Bone marrow (tissue), 2 donors: ENCODE measurements at places on chromosomes 3 and 15.

GRCh38 chr3:187662848-187663409 is 7.3 kb downstream of the SST start:
- no peak for DNase-seq

DNA sequence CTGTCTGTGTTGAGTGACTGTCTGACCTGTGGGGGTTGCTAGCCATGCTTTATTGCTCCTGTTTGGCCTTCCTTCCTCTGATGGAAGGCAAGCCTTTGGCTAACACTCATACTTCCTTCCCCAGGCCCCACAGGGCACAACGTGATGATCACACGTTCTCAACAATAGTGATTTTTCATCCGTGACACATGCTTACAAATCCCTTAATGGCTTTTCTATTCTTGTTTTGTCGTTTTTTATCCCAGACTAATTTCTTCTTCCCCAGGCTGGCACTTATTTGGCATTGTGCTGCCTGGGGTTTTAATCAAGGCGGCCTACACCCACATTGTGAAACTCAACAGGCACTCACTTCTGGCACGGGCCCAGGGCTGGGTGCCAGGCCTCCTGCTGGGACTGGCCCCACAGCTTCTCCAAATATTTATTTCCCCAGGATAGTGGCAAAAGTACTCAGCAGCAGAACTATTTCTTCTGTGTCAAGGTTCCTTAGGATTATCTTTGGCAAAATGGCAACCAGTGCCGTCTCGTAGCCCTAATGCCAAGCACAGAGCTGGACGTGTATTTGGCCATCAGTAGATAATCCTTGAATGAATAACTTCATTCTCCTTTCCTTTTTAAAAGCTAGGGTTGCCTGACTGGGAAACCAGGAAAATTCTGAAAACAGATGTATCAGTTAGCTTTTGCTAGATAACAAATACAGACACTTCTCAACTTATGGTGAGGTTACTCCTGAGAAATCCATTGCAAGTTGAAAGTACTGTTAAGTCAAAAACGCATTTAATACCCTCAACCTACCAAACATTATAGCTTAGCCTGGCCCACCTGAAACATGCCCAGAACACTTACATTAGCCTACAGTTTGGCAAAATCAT is 30.6 kb downstream of the CMTM7 start:
- DNase-seq: peak; percentile 14

DNA sequence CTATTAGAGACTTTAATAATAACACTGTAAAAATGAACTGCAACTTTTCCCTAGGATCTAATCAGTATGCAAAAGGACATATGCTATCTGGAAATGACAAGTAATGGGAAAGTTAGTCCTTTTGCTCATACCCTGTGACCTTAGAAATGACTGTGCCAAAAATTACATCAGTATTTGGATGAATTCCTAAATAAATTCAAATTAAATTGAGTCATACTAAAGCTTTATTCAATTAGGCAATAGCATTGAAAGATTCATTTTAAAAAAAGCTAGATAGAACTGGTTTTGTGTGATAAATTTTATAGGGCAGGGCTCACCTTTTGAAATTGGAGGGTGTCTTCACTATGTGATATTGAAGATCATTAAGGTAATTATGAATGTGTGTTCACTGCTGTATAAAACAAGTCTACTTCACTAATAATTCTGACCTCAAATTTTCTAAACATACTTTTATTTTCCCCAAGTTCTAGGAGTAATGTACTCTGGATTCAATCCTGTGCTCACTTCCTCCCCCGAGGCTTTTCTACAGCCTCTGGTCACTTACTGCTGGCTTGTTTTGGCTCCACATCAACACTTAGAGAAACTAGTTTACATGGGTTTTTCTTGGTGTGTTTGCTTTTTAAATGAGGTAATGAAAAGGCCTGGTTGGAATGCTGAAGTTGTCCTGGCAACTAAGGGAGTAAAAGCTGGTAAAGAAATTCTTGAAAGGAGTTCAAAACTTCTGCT is 44.4 kb upstream of the SPTSSB start:
- no peak for DNase-seq

GRCh38 chr3:64638981-64639481 is 48.8 kb downstream of the ADAMTS9 start:
- DNase-seq: no peak

DNA sequence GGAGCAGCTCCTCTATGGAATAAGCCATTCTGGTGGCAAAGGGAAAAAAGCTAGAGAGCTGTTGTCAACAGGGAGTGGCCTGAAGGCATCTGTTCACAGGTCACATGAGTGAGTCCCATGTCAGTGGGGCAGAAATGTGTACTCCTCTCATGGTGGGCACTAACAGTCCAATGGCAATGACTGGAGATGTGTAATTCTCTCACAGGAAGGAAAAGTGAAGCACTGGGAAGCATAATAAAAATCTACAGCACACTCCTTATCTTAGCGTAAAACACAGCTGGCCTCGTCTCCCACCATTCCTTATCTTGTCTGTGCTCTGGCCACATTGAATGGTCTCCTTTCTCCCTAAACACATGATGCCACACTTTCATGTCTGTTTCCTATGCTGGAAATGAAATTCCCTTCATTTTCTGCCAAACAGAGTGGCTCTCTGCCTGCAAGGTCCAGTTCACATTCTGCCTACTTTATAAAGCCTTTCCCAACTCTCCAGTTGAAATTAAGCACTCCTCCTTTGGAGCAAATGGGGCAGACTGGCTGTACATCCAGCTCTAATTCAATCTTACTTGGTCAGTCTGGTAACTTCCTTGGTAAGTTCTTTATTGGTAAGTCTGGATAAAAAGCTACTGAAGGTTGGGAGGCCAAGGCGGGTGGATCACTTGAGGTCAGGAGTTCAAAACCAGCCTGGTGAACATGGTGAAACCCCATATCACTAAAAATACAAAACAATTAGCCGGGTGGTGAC is 139.8 kb downstream of the RPL22L1 start:
- DNase-seq: no peak

GRCh38 chr3:55607175-55607574 is 120.1 kb upstream of the WNT5A start:
- no peak for DNase-seq

DNA sequence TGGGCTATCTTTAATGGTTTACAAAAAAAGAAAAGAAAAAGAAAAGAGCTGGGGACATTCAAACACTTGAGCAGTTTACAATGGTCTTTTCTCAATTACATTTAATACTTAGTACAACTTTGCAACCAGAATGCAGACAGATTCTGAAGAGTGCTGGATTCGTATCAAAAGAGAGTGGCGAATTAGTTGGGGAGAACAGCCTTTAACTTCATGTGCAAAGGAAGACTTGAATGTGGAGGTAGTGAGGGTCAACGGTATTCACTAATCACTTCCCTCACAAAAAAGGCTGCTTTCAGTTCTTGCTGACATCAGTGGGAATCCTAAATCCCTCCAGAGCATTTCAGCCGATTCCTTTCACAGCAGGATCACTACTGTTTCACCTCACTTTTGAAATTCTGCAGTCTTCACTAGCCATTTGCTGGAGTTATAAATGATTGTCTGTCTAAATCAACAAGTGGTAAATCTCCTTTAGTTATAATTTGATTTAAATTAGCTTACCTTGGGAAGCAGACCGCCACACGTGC is 323.0 kb upstream of the SEMA6D start:
- DNase-seq: no peak

DNA sequence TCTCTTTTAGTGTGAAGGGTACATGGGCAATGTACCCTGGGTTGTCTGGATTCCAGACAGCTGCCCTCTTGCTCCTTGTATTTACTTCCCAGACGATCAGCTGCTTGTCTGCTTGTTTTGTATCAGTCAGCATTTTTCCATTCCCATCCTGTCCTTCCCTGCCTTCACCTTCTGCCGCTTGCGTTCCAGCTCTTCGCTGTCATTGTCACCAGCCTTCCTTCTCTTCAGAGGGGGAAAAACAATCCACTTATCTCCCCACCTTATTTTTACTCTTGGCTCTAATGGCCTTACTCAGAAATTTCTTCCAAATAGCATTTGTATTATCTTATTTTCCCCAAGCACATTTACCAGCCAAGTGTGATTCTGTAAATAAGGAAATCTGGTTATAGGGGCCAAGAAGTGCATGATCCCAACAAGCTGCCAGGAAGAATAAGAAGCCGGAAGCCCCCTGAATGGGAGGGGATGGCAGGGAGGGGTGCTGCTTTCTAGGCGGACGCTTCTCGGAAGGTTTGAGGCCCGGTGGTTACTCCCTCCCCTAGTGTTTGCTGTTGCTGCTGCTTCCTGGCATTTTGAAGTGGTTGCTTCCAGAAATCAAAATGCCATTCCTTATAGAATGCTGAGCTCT is 497.6 kb downstream of the NTRK3 start:
- no peak for DNase-seq

GRCh38 chr15:71294911-71295602 is 179.8 kb downstream of the THSD4 start:
- no peak for DNase-seq

GRCh38 chr15:99140590-99140989 is 35.7 kb downstream of the SYNM start:
- no peak for DNase-seq

- no peak for DNase-seq
Measured at GRCh38 chr3:60760145-60760544, 491.1 kb downstream of the FHIT start.

DNA sequence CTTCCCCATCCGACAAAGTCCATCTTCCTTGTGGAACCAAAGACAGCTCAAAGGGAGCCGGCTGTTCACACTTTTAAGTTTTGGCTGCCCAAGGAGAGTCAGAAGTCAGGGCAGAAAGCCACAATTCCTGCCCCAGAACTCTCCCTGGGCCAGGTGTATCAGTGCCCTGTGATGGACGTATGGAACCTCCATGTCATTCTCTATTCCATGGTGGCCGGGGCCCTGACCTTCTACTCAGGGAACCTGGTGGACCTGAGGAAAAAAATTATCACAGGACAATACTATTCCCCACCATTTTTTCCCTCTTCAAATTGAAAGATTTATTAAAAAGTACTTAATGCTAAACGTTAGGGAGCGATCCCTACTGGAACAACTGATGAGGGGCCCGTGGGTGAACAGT is 66.6 kb downstream of the HMCES start:
- DNase-seq: no peak

DNA sequence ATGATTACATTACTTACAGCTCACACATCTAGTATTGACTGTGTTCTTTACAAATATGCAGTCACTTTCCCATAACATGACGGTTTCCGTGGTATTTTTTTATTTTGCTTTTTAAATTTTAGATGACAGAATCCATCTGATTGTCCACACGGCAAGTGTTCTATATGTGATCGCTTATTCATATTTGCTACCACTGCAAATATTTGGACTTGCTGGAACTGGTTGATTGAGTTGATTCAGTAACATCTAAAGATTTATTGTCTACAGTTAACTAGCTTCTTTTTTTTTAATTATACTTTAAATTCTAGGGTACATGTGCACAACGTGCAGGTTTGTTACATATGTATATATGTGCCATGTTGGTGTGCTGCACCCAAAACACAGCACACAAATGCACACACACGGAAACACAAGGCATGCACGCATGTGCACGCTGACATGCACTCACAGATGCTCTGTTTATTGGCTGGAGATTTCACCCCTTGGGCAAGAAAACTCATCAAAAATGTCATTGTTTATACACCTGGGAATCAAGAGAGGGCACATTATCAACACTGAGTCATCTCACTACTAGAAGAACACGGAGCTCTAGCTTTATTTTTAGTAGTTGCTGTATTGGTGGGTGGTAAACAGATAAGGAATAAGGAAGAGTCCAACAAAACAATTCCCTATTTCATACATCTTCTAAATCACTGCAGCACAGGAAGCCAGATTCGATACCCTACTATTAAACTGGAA is 16.4 kb downstream of the ARRDC4 start:
- DNase-seq: no peak

- DNase-seq: no peak
Measured at GRCh38 chr15:70585707-70586034, 177.7 kb downstream of the UACA start.

- DNase-seq: no peak
Measured at GRCh38 chr3:18386274-18386890, 38.8 kb downstream of the SATB1 start.

GRCh38 chr15:70357453-70357852 is 259.7 kb upstream of the TLE3 start:
- DNase-seq: no peak

GRCh38 chr3:53833700-53834099 is 12.5 kb downstream of the CHDH start:
- no peak for DNase-seq

DNA sequence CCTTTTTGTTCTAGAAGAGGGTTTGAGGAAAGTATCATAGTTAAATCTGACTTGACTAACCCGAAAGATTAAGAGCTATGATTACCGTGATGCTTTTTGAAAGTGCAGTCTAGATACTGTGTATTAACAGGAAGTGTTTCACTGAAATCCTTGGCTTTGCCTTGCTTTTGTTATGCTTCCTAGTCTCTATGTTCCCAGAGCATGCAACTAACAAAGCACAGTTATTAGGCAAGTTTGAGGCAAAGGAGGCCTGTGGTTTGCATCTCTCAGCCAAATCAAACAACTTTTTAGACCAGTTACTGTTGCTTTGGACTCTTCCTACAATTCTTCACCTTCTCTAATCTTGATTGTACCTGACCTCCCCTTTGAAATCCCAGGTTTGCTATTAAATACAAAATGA is 3.9 kb downstream of the LXN start:
- no peak for DNase-seq

- DNase-seq: no peak
Measured at GRCh38 chr3:42133500-42134298, 42.5 kb downstream of the TRAK1 start.

DNA sequence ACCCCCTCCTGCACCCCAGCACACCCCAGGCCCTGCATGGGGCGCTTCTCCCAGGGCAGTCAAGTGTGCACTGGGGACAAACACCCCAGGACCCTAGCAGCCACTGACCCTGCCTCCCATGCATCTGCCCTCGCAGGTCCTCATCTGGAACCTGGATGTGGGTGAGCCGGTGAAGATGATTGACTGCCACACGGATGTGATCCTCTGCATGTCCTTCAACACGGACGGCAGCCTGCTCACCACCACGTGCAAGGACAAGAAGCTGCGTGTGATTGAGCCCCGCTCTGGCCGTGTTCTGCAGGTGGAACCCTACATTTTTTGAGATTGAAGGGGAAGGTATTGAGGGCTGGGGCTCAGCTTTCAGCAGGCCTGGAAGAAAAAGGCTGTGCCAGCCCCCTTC is 109.3 kb downstream of the ANP32A start:
- no peak for DNase-seq

DNA sequence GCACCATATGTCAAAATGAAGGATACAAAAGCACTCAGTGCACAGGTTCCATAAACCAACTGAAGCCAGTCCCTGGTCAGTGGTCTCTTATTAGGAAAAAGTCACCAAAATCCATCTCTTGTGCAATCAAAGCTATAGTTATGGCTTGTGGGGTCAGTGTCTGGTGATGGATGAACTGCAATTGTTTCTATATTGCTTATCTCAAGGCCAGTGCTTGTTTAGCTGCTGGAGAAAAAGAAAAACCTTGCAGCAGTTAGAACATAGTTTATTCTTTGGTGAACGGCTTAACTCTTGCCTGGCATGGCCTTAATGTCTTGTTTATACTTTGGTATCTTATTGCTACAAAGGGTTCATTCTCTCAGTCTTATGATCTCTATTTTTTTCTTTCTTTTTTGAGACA is 2.9 kb upstream of the UQCRC1 start:
- no peak for DNase-seq
